NCI-H1436 (cell line): ENCODE measurements at places on chromosomes 5 and 9.

DNA sequence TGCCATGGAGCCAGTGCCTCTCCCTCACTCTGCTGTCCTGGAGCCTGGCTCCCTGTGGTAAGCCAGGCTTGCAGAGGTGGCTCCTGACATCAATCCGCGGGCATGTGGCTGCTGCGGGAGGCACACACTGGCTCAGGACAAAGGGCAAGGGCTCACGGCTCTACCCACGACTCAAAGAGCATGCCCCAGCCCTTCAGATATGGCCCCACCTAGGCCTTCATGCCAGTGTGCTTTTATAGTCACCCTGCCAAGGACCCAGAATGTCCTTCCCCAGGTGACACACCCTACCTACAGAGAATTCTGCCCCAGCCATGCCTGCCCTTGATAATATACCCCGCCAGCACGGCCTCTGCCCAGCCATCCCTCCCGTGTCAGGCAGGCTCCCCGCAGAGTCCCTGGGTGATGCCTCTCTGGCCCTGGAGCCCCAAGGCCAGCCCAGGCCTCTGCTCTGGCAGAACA is 1.6 kb downstream of the MGAT4B start:
- no peak for DNase-seq

GRCh38 chr9:16364347-16364746 is 506.1 kb downstream of the BNC2 start:
- no peak for DNase-seq

DNA sequence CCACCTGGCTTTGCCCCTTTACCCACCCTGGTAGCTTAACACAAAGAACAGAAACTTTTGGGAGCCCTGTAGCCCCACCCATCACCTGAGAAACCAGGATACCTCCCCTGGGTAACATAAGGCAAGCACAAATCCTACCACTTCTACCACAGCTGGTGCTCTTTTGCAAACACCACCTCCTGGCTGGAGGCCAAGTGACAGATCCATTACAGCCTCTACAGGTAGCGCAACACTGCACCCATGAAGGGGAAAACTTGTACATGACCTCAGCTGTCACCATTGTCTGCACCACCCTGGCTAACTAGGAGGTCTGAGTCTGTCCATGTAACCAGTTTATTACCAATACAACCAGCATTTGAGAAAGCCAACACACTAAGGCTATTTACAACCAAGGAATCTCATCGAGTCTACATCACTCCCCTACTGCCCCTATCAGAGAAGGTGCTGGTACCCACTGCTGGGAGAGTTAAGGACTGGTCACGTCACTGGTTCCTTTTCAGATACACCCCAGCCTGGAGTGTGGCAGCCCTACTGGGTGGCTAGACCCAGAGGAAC is 128.6 kb downstream of the PJA2 start:
- peak; percentile 76 for DNase-seq

DNA sequence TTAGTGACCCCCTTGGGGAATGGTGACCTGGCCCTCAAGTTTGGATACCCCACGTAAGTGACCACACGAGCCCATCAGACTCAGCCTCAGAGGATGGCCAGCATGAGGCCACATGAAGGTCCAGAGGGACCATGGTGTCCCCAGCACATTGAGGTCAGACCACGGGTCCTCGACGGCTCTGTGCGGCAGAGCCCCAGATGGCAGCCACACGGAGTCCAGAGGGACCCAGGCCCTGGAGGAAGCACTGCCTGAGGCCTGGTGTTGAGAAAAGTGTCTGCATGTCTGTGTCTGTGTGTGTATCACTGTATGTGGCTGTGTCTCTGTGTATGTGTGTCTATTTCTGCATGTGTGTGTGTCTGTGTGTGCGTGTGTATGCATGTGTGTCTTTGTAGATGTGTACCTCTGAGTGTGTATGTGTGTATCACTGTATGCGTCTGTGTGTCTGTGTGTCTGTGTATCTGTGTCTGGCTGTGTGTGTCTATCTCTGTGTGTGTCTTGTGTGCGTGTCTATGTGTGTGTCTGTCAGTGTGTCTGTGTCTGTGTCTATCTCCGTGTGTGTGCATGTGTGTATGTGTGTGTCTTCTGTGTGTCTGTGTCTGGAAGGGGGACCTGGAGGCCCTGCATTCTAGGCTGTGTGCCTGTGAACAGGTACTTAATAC is 992 bp downstream of the LCNL1 start:
- DNase-seq = no peak

GRCh38 chr5:137191179-137191578 is 307.9 kb downstream of the SPOCK1 start:
- DNase-seq = no peak
